ENCODE measurements at places on chromosomes 12 and 14.

- no peak for DNase-seq
Observed at GRCh38 chr14:77230914-77231313, 40.1 kb downstream of the NGB start.

GRCh38 chr14:25520821-25521220, 470.9 kb upstream of the STXBP6 start:
- DNase-seq = no peak

- no peak for DNase-seq
Observed at GRCh38 chr14:37196604-37197420, 925 bp upstream of the MIPOL1 start.

DNA sequence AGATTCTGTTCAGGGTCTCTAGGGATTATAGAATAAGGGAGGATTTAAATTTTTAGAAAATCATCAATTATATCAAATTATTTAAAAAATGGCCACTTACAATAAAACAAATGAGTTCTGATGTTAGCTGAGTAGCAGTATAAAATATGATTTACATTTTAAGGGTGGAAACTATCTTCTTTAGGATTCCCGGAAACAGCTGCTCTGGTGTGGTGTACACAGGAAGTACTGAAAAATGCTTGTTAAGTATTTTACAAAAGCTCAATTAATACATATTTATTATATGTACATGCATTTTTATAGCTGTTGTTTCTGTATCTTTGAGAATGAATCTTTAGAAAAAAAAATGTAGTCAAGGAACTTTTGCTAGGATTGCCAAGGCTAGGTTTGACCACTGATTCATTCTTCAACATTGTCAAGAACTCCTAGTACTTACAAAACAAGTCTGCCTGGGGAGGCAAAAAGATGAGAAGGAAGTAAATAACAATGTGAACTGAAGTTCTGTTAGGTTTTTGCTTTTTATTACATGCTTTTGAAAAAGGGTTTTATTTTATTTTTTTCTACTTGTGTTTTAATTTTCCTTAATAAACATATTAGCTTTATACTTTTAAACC, 48.0 kb downstream of the ARF6 start:
- DNase-seq = no peak

GRCh38 chr12:124525927-124526692, 41.3 kb downstream of the NCOR2 start:
- no peak for DNase-seq

GRCh38 chr12:89878950-89879349, 170.3 kb upstream of the ATP2B1 start:
- no peak for DNase-seq

DNA sequence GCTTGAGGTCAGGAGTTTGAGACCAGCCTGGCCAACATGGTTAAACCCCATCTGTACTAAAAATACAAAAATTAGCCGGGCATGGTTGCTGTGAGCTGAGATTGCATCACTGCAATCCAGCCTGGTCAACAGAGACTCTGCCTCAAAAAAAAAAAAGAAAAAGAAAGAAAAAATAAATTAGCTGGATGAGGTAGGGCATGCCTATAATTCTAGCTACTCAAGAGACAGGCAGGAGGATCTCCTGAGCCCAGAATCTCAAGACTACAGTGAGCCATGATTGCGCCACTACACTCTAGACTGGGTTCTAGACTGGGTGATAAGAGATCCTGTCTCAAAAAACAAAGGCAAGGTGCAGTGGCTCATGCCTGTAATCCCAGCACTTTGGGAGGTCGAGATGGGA, 16.9 kb downstream of the PPP4R3A start:
- DNase-seq = no peak

- peak; percentile 23 for DNase-seq
Observed at GRCh38 chr14:96058576-96059200, 19.5 kb downstream of the C14orf132 start.

- DNase-seq = no peak
Observed at GRCh38 chr12:66648033-66648735, 30.7 kb downstream of the GRIP1 start.
